ENCODE measurements at places on chromosomes 2 and 18.
A peak's percentile ranks its signal among the peaks of the same experiment; 100 is the strongest.

GRCh38 chr2:223696719-223697118 lies 94.6 kb upstream of the SCG2 start:
- no peak for DNase-seq

DNA sequence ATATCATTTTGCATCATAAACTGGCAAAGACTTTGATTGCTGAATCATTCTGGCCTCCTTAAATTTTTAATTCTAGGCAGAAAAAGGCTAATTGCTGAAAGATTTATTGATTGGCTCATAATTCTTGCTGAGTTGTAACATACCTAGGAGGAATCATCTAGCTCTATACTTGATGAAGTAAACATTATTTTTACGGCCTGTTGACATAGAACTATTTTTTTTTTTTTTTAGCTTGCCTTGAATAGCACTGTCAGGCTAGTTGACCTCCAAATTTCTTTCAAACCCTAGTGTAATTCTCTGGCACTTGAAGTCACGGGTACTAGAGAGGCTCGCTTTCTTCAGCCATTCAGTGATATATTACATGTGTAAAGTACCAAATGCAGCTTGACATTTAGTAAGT lies 2.8 kb downstream of the SERPINB12 start:
- no peak for DNase-seq

DNA sequence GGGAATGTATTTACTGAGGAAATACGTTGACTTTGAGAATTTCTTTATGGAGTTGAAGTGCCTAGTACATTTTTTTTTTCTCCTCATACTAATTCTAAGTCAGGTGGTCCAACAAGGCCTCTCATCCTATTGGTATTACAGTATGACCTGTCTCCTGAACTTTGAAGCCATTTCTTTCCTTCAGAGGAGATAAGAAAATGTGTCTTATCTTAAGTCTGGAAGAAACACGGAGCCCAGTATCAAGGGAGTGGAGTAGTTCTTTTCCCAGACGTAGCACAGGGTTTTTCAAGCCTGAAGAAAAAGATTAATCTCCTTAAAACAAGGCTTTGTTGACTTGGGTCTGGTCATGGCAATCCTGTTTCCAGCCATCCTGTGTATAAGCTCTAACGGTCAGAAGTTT lies 11.6 kb upstream of the CPS1 start:
- DNase-seq: no peak

DNA sequence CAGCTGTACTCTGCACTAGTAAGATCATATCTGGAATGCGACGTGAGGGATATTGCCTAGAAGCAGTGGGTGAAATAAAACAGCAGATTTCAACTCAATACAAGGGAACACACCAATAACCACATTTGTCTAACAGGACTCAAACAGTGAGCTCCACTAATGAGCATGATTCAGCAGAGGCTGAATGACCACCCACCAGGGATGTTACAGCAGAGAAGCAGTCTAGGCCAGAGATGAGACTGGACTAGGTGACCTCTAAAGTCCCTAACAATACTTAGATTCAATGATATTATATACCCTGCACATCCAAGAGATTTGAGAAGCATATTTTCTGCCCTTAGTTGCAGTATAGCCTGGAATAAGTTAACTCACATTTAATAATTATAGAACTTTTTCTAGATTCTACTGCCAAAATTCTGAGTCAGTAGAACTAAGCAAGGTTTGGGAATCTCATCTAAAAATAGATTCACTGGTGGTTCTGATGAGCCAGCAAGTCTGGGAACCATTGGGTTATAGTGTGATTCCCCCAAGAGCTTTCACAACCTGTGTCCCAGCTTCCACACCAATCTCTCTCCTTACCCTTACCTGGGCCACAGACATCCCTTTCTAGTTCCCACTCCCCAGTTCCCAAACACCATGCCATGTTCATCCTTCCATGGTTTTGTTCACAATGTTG lies 6.3 kb downstream of the THOC1 start:
- no peak for DNase-seq

DNA sequence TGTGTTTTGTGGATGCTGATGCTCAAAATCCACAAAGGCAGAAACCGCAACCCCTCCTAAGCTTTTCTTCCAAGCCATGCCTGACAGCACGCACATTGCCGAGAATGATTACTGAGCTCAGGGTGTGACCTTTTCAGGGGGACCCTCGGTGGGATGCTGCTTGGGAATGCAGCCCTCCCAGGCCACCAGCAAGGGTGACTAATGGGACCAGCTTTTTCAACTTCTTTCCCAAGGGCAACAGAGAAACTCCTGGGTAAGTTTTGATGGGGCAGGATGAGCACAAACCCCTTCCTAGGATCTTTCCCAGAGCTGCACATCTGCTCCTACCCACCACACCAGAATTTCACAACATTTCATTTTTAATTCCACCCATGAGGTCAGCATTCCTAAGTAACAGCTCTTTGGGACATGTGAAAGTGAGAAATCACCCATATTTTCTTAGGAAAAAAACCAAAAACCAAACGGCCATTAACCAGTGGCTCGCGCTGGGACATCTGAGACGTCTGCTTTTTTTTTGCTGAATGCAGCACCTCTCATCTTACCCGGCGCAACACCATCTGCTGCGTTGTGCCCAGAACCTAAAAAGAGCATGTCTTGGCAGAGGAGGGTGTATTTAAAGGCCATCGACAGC lies 119.0 kb downstream of the ARL4C start:
- no peak for DNase-seq

DNA sequence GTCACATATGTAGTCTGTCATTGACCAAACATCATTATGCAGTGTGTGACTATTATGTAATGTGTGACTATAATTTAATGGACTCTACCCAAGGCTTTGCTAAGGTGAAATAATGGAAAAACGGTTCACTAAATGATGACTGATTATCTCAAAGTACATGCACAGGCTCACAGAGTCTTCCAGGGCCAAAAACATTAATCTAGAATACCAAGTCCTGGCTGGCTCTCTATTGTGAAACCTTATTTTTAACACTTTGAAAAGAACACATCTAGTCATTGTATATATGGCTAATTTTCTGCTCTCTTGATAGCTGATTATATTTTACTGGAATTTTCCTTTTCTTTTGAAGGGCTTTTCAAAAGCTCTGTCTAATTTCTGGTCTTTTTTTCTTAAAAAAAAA lies 102.9 kb upstream of the THUMPD2 start:
- no peak for DNase-seq

DNA sequence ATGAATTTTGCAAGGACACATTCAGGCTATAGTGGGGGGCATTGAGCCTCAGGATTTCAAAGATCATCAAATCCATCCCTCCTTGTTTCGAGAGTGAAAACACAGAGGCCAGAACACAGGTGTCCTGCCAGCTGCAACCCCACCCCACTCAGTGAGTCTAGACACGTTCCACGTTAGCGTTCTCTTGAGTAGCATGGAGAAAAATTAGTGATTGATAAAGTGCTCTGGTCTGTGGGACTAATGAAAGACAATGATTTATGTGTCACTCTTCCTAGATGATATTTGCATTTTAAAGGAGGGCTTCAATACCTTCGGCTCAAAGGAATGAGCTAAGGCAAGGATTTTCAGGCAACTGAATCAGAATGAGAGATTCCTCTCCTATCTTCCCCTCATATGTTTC lies 43.8 kb downstream of the SLC4A3 start:
- DNase-seq: no peak

DNA sequence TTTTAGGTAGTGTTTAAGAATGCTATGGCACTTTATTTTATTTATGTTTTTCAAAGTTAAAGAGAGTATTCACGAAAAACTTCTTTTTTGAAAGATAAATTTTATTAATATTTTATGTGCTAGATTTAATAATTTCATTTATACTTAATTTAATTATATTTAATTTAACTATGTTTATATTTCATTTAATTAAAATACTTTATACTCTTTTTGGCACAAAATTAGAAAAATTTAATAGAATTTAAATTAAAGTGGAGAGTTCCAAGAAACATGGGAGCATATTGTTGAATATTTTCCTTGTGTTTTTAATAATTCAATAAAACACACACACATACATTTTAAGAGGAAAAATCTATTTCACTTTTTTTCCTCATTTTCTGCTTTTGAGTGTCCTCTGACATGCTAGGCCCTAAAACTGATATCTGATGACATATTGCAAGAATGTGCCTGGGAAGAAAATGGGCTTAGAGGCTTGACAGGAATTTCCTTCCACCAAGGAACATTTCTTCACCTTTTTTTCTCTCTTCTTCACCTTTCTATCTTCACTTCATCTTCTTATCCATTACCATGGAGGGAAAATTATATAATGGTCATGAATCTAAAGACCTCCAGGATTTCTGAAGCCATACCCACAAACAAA lies 15.4 kb downstream of the ARHGAP28 start:
- no peak for DNase-seq

DNA sequence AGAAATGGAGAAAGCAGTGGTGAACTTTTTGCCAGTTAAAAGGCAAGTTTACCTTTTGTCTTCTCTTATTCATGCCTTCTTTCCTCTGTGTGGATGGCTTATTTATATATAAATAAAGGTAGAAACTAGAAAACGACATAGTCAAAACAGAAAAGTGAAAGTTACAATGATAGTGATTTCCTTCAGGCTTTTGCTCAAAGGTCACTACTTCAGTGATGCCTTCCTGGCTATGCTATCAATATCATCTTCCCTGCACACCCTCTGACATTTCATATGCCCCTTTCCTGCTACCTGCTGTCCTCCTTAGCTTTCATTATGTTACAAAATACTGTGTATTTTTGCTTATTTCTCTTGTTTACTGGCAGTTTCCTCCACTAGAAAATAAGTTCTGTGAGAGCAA lies 132.0 kb upstream of the NOSTRIN start:
- DNase-seq: no peak

- DNase-seq: no peak
These were observed 12.1 kb downstream of the AMER3 start for GRCh38 chr2:130767408-130767775.

DNA sequence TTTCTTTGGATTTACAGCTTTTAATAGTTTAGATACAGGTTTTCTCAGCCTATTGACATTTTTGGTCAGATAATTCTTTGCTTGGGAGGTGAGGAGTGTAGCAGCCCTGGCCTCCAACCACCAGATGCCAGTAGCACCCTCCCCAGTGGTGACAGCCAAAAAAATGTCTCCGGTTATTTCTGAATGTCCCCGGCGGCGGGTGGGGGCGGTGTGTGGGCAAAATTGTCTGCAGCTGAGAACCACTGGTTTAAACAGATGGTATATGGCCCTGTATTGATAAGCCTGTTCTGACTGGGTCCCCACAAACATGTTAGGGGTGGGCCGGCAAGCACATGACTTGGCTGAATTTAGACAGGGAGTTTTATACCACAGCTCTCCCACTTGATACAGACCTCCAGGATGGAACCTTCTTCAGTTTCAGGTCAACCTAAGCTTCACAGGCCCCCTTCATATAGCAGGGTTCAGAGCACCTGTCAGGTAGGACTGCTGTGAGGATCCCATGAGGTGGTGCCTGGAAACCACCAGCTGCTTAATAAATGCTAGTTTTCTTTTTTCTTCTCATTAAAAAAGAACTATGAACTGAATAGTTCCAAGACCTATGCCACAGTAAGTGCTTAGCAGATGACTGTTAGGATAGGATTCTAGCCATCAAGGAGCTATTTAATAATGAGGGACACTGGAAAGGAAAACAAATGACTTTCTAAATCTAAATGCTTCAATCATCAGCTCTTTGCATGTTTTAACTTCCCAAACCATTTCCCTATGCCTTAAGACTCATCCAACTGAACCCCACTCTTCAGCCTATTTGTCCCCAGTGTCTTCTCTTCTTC lies 18.1 kb downstream of the LPIN2 start:
- DNase-seq: peak; percentile 97

- DNase-seq: peak; percentile 13
These were observed 14.2 kb downstream of the ECEL1 start for GRCh38 chr2:232473467-232473890.

GRCh38 chr2:112150851-112151250 lies 12.7 kb downstream of the FBLN7 start:
- DNase-seq: no peak

GRCh38 chr18:48929212-48929612 lies 21.6 kb downstream of the SMAD7 start:
- no peak for DNase-seq

GRCh38 chr2:11752906-11753305 lies 6.5 kb downstream of the LPIN1 start:
- DNase-seq: no peak

DNA sequence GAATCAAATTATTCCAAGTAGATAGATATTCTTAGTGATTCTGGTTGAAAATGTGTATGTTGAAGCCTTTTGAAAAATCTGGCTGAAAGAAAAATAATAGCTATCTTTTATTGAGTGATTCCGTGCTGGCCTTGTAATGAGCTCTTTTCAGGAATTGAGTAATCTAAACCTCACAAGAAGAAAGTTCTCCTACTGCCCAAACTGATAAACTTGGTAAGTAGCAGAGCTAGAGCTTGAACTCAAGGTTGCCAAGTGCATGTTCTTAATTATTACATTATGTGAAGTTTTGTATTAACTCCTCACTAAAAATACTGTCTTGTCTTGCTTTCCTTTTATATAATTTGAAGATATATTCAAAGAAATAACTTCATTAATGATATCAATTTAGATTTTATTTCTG lies 1.6 kb upstream of the PPP1R1C start:
- no peak for DNase-seq

- no peak for DNase-seq
These were observed 23.4 kb upstream of the KCNK3 start for GRCh38 chr2:26668856-26669750.

DNA sequence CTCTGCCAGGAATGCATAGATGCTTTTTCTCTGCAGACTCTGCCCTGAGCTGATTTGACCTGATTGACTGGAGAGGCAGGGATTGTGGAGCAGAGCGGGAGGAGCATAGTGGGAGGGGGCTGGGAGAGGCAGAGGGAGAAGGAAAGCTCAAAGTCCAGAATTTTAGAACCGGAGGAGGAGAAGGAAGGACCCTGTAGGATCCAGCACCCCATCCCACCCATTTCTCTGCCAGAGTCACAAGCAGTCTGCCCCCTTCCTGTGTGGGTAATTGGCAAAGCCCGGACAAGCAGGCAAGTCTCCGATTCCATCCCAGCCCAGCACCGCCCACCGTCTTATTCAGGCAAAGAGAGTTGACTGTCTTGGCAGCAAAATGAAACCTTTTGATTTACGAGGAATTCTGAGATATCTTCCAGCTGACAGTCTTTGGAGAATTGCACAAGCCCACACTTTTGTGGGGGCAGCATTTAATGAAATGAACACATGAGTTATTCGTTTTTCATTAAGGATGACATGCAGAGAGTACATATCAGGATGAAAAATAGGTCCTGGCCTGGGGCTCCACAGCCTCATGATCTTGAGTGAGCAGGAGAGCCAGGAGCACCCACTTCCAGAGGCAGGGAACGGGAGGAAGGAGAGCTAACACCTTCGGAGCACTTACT lies 103.1 kb downstream of the MCFD2 start:
- no peak for DNase-seq

All from hematopoietic multipotent progenitor cell treated with erythropoietin and hydrocortisone succinate and interleukin-3 and kit ligand, for 15 days (in vitro differentiated cells).